Lower leg skin (tissue), 4 donors: ENCODE measurements at places on chromosomes 7 and 10. TPM values are rescaled to one million over a fixed set of nuclear protein-coding genes. Genes with fewer than 3 reads are reported as not detected.

The STEAP1 gene
- 5.9 TPM for total RNA-seq

The HOXA10 gene
- 5.5 TPM for total RNA-seq

GRCh38 chr10:89482256-89482655, 53.1 kb downstream of the SLC16A12 start:
- no peak for DNase-seq

- DNase-seq: no peak
Measured at GRCh38 chr10:24722676-24723385, 856 bp downstream of the ARHGAP21 start.

- no peak for DNase-seq
Measured at GRCh38 chr7:4726566-4726965, 44.5 kb downstream of the FOXK1 start.

DNA sequence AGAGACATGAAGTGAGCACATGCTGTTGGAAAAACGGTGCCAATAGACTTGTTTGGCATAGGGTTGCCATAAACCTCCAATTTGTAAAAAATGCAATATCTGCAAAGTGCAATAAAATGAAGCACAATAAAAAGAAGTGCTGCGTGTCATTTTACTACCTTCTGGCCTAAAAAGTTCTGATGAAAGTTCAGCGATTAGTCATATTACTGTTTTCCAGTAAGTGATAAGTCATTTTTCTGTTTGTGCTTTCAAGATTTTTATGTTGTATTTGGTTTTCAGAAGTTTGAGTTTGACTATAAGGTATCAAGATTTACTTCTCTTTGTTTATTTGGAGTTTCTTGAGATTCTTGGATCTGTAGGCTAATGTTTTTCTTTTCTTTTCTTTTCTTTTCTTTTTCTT, 16.8 kb downstream of the AOAH start:
- DNase-seq: no peak

- DNase-seq: no peak
Measured at GRCh38 chr7:156440456-156440855, 200.1 kb upstream of the RNF32 start.

DNA sequence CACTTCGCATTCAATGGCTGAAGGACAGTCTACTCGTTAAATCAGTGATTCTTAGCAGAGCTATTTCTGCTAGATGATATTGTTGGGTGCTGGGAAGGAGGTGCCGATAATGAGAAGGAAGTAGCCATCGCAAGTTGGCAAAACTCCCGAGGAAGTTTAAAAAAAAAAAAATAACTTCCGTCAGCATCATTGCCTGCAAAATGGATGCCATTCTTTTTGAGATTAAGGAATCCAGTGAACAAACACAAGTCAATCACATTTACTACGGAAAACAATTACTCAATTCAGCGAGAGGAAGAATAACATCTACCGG, 74.4 kb upstream of the SFMBT2 start:
- no peak for DNase-seq

The PPP1R17 gene
- not detected for total RNA-seq

The EPO gene
- not detected for total RNA-seq

- DNase-seq: no peak
Measured at GRCh38 chr7:28018020-28018419, 162.6 kb downstream of the JAZF1 start.

The CYP3A5 gene
- total RNA-seq: 102 TPM

DNA sequence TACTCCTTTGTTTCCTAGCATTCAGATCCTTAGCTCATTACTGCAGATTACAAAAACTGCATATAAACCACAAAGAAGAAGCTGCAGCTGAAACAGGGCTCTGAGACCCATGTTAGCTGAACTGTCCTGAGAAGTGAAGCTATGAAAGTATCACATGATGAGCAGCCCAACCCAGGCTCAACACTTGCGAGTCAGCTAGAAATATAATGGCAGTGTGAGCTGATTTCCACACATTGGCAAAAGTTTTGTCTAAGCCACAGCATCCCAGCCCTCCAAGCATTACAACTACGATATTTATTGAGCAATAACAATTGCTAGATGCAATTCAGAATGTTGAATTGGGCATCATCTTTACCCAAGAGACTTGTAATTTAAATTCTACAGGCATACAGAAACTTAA, 34.5 kb upstream of the SKAP2 start:
- peak; percentile 21 for DNase-seq

The C10orf67 gene
- total RNA-seq: 1.3 TPM

GRCh38 chr7:2564970-2565540, 6.3 kb downstream of the IQCE start:
- no peak for DNase-seq

GRCh38 chr10:119806334-119807130, 66.1 kb downstream of the MCMBP start:
- DNase-seq: no peak

GRCh38 chr7:49166441-49166840, 242.1 kb downstream of the CDC14C start:
- DNase-seq: no peak

DNA sequence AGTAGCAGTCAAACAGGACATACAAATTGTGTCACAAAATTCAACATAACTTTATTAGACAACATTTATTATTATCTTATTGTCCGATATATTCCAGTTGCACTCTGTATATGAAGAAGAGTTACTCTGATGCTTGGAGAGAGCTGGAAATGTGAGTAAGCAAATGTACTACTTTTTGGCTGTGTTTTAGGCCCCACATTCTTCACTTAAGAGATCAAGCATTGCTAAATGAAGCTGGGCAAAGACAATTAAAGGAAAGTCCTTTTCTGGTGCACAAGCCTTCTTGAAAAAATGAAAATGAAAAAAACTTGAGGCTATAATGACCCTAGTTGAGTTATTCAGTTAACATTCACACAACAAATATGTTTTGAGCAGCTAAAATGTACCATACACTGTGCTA, 26.1 kb downstream of the MYPN start:
- DNase-seq: no peak

The CDH23 gene
- 9.2 TPM for total RNA-seq
